ENCODE measurements at places on chromosomes 12 and 14. TPM values are rescaled to one million over a fixed set of nuclear protein-coding genes. Genes with fewer than 3 reads are reported as not detected.

DNA sequence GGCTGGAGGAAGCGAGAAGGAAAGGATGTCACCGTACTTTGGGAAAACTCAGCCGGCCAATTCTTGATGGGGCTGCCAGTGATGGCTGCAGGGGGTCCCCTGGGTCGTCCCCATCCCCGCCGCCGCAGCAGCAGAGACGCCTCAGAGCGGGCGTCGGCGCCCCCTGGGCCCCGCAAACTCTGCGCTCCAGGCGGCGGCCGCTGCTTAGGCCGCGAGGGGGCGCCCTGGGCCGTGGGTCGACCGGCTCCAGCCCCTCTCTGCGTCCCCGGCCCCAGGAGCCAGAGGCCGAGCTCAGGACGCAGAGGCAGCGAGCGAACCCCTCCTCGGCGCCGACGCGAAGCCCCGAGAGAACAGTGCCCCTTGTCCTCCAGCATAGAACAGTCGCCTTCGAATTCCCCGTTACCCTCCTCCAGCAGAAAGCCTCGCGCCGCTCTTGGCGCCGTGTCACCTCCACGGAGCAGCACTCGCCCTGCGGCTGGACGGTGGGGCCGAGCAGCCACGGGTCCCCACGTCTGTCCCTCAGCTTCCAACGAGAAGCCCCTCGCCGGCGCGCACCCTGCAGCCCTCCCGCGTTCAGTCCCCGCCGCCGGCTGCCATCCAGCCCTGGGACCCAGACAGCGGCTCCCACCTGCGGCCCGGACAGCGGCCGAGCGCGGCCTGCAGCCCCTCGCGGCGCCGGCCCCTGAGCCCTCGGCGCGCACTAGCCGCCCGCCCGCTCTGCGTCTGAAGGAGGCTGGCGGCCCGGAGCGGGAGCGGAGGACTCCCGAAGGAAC is 106.6 kb downstream of the PRICKLE1 start:
- no peaks in the 10 kb centered on the region for H3K27me3 ChIP-seq
- peak overlapping the region; percentile 89 for H3K27ac ChIP-seq
- no peak overlapping the region for H3K4me3 ChIP-seq
- H3K4me1 ChIP-seq, result peaks cover 16% of the 10 kb centered on the region
- H3K36me3 ChIP-seq, result no peaks in the 10 kb centered on the region
- DNase-seq, result peak; percentile 28

GRCh38 chr12:118103201-118103600 is 610 bp downstream of the VSIG10 start:
- H3K36me3 ChIP-seq, result no peaks in the 10 kb centered on the region
- H3K4me1 ChIP-seq, result peaks cover 5% of the 10 kb centered on the region
- H3K4me3 ChIP-seq, result peak overlapping the region; percentile 73
- H3K27me3 ChIP-seq, result no peaks in the 10 kb centered on the region

CABP1 gene
- total RNA-seq, result 1.8 TPM

DNA sequence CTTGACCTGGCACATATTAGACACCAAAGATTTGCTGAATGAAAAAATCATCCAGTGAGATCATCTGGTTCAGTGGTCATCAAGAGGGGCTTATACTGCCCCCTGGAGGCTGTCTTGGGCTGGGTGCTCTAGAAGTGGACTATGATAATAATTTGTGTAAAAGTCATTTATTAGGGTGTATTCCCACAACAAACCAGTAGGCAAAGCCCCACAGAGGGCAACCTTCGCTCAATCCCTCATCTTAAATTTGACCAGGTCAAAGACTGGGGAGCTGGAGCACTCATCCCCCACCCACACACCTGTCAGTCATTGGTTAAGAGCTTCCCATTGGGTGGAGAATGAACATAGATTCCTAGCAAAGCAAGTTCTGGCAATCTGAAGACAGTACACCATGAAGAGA is 20.0 kb upstream of the FICD start:
- H3K27ac ChIP-seq, result no peak overlapping the region
- no peaks in the 10 kb centered on the region for H3K36me3 ChIP-seq
- H3K4me3 ChIP-seq, result no peak overlapping the region
- peaks cover 13% of the 10 kb centered on the region for H3K27me3 ChIP-seq

- DNase-seq, result no peak
- H3K36me3 ChIP-seq, result no peaks in the 10 kb centered on the region
- peak overlapping the region; percentile 99 for H3K4me3 ChIP-seq
- H3K4me1 ChIP-seq, result peaks cover 32% of the 10 kb centered on the region
These were observed 610 bp upstream of the KMT2D start for GRCh38 chr12:49061157-49061650.

ACRBP gene
- total RNA-seq, result 1.3 TPM

GRCh38 chr12:69527506-69528272 is 57.5 kb downstream of the FRS2 start:
- H3K4me1 ChIP-seq, result peaks cover 12% of the 10 kb centered on the region
- no peak overlapping the region for H3K4me3 ChIP-seq
- no peaks in the 10 kb centered on the region for H3K36me3 ChIP-seq
- DNase-seq, result no peak
- H3K27ac ChIP-seq, result peak overlapping the region; percentile 22
- H3K27me3 ChIP-seq, result no peaks in the 10 kb centered on the region

DNA sequence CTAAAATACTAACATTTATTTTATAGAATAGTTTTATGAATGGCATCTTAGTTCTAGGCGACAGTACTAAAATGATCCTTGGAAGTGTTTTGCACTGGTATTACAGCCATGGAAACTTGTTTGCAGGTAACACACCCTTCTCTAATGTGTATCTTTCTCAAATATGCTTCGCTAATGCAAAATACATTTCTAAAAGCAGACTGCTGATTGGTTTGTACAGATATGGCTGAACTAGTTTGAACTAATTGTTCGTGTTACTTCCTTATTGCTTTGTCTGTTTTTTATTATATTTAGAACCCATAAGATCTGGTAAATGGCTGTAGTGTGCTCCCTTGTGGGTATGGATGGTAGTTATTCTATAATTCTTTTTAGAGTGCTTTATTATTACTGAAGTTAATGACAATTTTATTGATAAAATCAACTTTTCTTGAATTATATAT is 53.0 kb downstream of the ATF7IP start:
- no peak overlapping the region for H3K27ac ChIP-seq
- no peak overlapping the region for H3K4me3 ChIP-seq
- peaks cover 51% of the 10 kb centered on the region for H3K4me1 ChIP-seq
- H3K36me3 ChIP-seq, result no peaks in the 10 kb centered on the region
- no peaks in the 10 kb centered on the region for H3K27me3 ChIP-seq

RCOR1 gene
- 8.0 TPM for total RNA-seq

HOXC12 gene
- not detected for total RNA-seq

GRCh38 chr12:58026897-58027891 is 85.8 kb downstream of the ATP23 start:
- no peaks in the 10 kb centered on the region for H3K36me3 ChIP-seq
- H3K27me3 ChIP-seq, result no peaks in the 10 kb centered on the region
- H3K27ac ChIP-seq, result no peak overlapping the region
- no peak overlapping the region for H3K4me3 ChIP-seq
- no peak for DNase-seq

DNA sequence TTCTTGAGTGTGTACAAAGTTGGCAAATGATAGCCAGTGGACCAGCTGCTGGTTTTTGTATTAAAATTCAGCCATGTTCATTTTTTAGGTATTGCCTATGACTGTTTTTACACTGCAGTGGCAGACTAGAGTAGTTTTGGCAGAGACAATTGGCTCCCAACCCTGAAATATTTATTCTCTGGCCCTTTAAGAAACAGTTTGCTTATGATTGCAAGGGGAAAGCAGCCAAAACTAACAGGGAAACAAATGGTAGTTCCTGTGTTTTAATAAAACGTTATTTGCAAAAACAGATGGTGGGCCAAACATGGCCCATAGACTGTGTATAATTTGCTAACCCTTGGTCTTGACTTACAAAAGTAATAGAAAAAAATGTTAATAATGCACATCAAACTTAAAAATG is 110.2 kb downstream of the ALX1 start:
- H3K4me1 ChIP-seq, result no peaks in the 10 kb centered on the region
- H3K36me3 ChIP-seq, result no peaks in the 10 kb centered on the region
- no peak overlapping the region for H3K27ac ChIP-seq
- no peak for DNase-seq

DNA sequence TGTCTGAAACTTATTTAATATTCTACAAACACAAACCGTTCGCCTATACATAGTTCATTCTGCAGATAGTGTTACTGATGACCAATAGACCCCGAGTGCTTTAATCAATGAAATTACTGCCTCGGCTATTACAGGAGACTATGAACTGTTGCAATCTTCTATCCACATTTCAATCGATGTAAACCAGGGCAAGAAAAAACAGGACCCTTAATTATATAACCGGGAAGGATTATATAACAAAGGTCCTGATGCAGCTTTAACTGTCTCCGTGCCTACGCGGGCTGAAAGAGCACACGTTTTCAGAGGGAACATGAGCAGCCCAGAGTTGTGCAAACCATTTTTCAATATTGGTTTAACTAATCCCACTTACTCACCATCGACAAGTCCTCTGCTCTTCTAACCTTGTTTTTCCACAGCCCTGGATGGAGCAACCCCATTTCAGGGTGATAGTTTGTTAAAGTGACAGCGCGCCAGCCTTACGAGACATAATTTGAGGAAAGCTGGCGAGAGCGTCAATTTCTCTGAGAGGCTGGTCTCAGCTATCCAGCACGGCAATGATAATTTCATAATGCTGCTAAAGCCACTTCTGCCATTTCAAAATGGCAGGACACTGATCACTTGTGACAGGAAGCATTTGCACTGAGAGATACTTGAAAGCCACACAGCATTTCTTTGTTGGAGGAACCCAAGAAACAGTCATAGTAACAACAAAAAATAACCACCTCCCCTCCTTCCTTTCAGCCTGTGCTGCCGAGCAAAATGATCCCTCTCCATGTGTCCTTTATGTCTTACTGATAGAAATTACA is 184.6 kb downstream of the FOXN3 start:
- no peak for DNase-seq
- peaks cover 16% of the 10 kb centered on the region for H3K4me1 ChIP-seq
- no peaks in the 10 kb centered on the region for H3K27me3 ChIP-seq
- H3K27ac ChIP-seq, result no peak overlapping the region
- no peak overlapping the region for H3K4me3 ChIP-seq

DNA sequence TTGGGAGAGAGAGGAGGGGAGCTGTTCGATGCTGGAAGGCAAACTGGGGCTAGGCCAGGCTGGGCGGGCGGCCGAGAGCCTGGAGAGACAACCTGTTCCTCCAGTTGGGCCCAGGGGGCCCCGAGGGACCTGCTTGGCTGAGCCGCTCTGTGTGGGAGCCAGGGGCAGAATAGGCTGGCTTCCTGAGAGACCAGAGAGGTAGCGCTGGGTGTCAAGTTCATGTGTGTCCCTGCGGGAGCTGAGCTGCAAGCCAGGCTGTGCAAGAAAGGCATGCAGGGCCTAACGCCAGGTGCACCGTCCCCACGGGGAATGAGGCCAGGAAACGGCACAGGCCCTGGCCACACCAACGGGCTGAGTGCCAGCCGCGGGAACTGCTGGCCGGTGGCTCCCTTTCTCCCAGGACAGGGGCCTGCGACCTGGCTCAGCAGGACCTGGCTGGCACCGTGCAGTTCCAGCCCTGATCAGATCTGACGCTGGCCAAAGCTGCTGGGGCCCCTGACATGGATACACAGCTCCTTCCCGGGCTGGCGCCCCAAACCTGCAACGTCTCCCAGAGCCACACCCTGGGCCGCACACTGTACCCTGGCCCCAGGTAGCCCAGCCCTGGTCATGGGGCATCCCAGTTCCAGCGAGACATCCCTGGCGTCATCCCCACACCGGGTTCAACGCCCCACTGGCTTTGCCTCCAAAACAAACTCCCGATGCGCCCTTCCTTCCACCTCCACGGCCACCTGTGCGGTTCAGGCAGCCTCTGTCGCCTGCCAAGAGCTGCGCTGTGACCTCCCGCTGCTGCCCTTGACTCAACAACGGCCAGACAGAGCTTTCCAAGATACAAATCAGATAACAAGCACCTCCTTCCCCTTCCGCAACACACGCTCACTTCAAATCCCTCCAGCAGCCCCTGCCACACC is 65.0 kb downstream of the RFLNA start:
- peaks cover 73% of the 10 kb centered on the region for H3K36me3 ChIP-seq
- H3K27ac ChIP-seq, result peak overlapping the region; percentile 49
- peaks cover 41% of the 10 kb centered on the region for H3K4me1 ChIP-seq

- no peak overlapping the region for H3K27ac ChIP-seq
- H3K36me3 ChIP-seq, result no peaks in the 10 kb centered on the region
- peaks cover 4% of the 10 kb centered on the region for H3K4me1 ChIP-seq
- DNase-seq, result peak; percentile 14
- no peak overlapping the region for H3K4me3 ChIP-seq
These were observed 69.2 kb upstream of the ETV6 start for GRCh38 chr12:11580125-11580751.

CACNA2D4 gene
- total RNA-seq, result 6.0 TPM

DNA sequence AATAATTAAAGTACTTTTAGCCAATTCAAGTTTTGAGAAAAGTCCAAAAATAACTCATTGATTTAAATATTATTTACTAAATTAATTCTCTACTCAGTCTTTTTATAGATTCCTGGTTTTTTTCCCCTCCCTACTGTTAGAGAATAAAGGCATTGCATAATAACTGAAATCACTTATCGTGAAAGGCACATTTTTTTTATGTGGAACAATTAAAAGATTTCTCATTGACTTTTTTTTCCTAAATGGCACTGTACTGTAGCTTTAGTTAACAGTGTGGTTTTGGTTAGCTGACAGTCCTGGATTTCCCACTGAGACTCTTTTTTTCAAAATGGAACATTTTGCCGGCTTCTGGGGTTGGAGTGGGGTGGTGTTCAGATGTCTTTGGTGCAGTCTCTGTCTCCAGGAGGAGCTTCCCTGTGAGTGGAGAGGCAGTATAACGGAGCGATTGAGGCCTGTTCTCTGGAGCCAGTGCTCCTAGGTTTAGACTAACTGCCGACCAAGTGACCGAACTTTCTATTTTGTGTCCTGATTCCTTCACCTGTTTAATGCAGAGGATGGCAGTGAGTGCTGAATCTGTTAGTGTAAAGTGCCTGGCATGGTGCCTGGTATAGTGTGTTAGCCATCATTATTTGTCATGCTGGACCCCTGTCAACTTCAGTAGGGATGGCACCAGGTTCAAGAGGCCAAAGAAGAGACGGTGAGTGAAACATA is 117.7 kb downstream of the ADCK1 start:
- no peak overlapping the region for H3K27ac ChIP-seq
- H3K36me3 ChIP-seq, result no peaks in the 10 kb centered on the region
- no peak for DNase-seq
- H3K4me1 ChIP-seq, result no peaks in the 10 kb centered on the region

- no peak for DNase-seq
- no peaks in the 10 kb centered on the region for H3K27me3 ChIP-seq
- H3K36me3 ChIP-seq, result no peaks in the 10 kb centered on the region
- H3K27ac ChIP-seq, result no peak overlapping the region
- no peak overlapping the region for H3K4me3 ChIP-seq
- H3K4me1 ChIP-seq, result peaks cover 5% of the 10 kb centered on the region
These were observed 49.2 kb downstream of the LIN52 start for GRCh38 chr14:74133833-74134481.

Data from adrenal gland (tissue), 19 donors.